ENCODE measurements at places on chromosomes 16 and 17.

- no peak for DNase-seq
Observed at GRCh38 chr16:79826732-79827475, 226.4 kb upstream of the MAF start.

- DNase-seq = no peak
Observed at GRCh38 chr16:1261131-1261892, 5.4 kb downstream of the TPSD1 start.

GRCh38 chr16:14672403-14672971 is 21.6 kb downstream of the PLA2G10 start:
- DNase-seq = no peak

DNA sequence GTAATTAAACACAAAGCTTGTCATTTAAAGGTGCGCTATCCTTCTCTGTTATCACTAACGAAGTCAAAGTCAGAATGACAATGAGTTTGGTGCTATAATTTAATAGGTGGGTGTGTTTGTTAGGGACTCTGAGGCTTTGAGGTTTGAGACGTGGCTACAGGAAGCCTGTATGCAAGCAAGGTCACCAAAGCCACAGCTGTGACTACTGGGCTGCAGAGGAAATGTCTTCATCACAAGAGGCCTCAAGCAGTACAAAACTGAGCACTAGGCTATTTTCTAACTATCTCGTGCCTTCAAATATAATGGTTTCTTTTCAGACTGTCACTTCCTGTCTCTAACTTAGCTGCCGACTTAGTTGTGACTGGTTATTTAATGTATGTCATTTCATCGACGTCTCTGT is 141.2 kb downstream of the AATF start:
- no peak for DNase-seq

DNA sequence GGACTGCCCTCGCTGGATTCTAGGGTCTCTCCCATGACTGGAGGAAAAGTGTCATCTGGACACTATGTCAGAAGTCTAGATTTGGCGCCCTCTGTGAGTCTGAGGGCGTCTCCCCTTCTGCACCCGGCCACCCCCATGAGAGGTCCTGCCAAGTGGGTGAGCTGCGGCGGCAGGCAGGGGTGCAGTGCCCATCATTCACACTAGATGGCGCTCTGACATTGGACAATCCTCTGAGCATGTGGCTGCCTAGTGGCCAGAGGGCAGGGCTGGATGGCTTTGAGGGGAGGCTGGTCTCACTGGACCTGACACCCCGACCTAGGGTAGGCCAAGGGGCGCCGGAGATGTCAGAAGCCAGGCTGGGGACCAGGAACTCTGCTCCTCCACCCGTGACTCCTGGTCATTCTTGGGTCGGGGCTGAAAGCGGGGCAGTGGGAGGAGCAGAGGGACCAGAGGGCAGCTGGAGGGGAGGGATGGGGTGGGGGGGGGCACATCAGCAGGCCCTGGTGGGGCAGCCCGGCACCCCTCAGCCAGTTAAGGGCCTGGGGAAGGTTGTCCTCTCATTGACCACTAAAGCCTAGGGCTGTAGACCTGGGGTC is 28.0 kb downstream of the MRM1 start:
- peak; percentile 33 for DNase-seq

GRCh38 chr16:27515874-27516353 is 33.8 kb downstream of the GTF3C1 start:
- peak; percentile 5 for DNase-seq

DNA sequence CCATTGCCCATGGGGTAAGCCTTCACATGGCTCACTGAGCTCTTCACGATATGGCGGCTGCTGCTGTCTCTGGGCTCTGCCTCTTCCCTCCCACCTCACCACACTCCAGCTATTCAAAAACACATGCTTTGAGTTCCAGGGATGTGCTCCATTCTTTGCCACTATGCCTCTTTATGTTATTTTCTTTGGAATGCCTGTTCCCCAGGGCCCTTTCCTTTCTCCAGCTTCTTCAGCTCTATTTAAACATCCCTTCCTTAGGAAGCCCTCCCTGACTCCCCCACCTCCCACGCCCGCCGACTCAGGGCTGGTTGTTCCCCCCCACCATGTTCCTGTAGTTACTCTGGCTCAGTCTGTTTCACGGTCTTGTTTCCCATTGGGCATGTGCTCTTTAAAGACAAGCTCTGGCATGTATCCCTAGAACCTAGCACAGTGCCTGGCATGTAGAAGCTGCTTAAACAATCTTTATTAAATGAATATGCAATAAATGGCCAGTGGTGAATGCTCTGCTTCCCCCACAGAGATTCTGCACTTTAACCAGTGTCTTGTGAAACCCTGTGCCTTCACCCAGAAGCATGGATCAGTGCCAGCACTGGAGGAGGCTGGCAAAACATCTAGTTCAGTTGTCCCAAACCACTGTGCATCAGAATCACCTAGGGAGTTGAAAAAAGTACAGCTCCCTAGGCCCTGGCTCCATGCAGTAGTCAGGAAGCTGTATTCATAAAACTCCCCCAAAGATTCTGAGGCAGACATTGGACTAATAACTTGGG is 6.9 kb downstream of the MYCBPAP start:
- DNase-seq = no peak

GRCh38 chr16:372302-372983 is 2.1 kb upstream of the MRPL28 start:
- no peak for DNase-seq

- DNase-seq = no peak
Observed at GRCh38 chr17:57811638-57812280, 38.1 kb downstream of the MRPS23 start.

DNA sequence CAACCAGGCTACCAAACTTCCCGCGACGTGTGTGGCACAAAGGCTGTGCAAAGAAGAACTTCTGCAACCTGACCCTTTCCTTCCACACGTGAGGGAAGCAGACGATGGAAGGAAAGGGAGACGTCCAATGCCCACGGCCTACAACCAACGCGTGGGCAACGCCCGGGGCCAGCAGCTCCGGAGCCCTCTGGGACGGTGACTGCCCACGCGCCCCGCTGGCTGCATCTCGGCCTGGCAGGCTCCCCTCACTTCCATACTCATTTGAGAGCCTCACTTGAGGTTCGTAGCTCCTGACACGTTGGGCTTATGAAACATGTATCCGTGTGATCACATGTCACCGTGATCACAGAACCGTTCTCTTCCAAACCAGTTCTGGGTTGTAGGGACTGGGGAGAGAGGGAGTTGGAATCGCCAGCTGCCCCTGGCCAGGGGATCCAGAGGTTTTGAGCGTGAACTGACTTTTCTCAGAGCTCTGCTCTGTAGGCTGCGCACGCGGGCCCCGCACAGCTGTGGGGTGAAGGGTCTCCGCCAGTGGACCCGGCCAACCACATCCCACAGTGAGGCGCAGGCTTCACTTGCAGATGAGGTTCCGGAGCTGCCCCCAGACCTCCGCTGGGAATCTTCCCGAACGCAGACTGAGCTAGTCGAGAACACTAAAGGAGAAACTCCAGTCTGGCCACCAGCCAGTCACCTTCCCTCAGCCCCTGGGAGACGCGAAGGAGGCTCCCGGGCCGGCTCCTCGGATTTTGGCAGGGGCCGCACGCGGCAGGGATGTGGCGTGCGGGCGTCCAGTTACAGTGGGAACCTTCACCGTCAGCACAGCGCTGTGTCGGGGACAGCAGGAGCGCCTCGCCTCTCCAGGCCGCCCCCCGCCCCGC is 1.0 kb downstream of the LMF1 start:
- DNase-seq = no peak

DNA sequence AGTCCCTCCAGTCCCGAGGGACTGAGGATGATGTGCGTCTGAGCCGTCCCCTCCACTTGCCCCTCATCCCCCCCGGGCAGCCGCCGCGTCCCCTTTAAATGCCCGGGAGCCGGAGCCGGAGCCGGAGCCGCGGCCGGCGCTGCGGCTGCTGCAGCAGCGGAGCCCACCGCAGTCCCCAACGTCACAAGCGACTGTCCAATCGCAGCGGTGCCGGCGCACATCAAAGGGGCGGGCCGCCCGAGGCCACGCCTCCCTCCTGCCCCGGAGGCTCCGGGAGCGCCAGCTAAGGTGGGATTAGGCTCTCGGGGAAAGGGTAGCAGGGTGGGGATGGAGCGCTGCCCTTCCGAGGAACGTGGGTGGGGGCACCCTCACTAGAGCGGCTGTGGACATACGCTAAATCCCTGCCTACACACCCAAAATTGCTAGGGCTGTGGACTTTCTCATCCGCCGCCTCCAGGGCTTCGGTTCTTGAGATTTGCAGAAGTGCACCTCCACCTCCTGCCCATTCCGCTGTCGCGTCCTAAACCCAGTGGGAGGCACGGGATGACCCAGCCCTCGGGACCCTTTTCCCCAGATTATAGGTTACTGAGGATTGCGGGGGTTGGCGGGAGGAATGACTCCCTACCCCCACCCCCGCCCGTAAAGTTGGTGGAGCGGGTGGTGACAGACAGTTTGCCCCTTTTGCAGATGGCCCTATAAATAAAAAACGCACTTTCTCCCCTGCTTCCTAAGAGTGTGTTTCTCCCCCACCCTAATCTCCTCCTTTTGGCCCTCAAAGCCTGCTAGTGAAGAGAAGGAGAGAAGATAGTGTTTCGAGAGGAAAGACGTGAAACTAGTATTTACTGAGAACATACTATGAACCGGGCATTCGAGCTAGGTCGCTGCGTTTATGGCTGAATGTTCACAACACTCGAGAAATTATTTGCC is at the start of gene PHOSPHO1:
TSS of gene PHOSPHO1 (minus strand) at position 152 of the 927 bp plus-strand sequence. CDS start 4,096 bp downstream, outside the sequence.
- peak; percentile 45 for DNase-seq

- no peak for DNase-seq
Observed at GRCh38 chr17:2259769-2260536, 43.6 kb downstream of the SMG6 start.

GRCh38 chr17:55177855-55178217 is 86.9 kb upstream of the HLF start:
- no peak for DNase-seq

DNA sequence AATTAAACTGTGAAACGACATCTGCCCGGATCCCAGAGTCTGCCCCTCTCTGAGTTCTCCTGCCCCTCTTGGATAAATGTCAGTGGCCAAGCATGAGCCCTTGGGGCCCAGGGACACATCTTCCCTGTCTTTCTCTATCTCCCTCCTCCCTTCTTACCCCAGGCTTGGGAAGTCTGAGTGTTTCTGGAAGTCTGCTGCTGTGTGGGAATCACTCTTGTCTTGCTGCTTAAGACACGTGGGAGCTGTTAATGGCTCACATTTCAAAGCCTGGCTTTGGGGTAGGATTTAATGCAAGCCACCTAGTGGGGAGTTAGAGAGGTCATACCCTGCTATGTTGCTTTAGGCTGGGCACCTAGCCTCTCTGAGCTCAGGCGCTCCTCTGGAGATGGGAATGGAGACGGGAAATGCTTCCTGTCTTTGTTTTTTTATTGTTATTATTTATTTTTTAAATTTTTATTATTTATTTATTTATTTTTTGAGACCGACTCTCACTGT is 218.5 kb upstream of the CIBAR2 start:
- peak; percentile 78 for DNase-seq

- DNase-seq = no peak
Observed at GRCh38 chr16:20410121-20410723, 888 bp downstream of the ACSM5 start.

DNA sequence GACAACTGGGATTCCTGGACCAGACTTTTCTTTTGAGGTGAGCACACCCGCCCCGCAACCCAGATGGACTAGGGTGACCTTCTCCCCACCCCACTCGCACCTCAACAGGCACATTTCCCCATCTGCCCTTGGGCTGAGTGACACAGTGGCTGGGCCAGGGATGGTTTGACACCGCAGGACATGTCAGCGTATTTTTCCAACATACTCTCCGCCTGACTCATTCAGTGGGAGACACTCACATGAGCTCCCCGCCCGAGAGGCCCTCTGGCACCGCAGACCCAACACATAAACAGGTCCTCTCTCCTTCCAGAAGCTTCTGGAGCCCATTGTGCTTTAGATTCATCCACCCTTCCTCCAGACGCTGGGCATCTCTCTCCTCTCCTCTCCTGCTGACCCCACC is 69.4 kb downstream of the ZDHHC7 start:
- DNase-seq = no peak

- DNase-seq = no peak
Observed at GRCh38 chr16:27762441-27762840, 212.5 kb downstream of the KATNIP start.

DNA sequence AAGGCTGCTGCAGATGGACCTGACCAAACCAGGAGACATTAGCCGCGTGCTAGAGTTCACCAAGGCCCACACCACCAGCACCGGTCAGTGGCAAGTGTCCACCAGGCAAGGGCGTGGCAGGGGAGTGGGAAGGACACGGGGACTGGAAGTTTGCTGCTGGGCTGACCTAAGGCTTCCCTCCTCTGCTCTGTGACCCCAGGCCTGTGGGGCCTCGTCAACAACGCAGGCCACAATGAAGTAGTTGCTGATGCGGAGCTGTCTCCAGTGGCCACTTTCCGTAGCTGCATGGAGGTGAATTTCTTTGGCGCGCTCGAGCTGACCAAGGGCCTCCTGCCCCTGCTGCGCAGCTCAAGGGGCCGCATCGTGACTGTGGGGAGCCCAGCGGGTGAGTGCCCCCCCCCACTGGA is 4.8 kb downstream of the HSD11B2 start:
- DNase-seq = no peak

DNA sequence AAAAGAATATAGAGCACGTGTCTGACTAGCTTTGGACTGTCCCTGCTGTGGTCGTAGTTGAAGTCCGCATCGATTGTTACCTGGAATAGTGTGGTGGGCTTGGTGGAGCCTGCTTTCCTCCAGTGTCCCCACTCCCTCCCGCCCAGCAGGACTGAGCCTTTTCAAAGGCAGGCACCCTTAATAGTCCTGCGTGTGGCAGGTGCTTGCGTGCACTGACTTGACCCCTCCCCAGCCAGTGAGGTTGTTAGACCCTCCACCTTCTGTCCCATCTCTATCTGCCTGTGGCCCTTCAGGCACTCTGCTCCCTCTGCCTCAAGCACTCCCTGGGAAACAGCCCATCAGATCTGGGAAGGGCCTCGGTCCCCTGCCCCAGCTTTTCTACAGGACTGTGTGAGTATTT is 36.6 kb downstream of the TMEM11 start:
- DNase-seq = no peak

GRCh38 chr17:3576970-3577369 is 19.4 kb upstream of the TRPV3 start:
- DNase-seq = no peak

GRCh38 chr16:30662449-30662848 is 4.2 kb downstream of the FBRS start:
- DNase-seq = no peak

DNA sequence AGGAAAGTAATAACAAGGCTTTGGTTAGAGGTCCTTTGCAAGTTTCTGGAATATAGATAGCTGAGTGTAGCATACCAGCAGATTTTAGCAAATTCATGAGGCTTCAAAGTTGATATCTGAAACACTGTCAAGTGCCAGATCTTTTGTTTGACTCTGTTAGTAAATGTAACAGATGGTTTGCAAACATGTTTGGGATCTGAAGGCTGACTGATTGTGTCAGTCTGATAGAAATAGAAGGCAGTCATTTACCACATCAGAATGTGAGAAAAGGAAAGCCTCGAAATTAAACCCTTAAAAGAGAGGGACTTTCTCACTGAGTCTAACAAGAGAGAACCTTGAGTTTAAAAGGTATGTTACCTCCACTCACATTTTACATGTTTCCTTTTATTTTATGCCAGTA is 371.5 kb downstream of the KIF2B start:
- DNase-seq = peak; percentile 54
